ENCODE measurements at places on chromosomes 16 and 17.

- no peak for DNase-seq
These were observed 24.4 kb downstream of the YPEL2 start for GRCh38 chr17:59355702-59356325.

DNA sequence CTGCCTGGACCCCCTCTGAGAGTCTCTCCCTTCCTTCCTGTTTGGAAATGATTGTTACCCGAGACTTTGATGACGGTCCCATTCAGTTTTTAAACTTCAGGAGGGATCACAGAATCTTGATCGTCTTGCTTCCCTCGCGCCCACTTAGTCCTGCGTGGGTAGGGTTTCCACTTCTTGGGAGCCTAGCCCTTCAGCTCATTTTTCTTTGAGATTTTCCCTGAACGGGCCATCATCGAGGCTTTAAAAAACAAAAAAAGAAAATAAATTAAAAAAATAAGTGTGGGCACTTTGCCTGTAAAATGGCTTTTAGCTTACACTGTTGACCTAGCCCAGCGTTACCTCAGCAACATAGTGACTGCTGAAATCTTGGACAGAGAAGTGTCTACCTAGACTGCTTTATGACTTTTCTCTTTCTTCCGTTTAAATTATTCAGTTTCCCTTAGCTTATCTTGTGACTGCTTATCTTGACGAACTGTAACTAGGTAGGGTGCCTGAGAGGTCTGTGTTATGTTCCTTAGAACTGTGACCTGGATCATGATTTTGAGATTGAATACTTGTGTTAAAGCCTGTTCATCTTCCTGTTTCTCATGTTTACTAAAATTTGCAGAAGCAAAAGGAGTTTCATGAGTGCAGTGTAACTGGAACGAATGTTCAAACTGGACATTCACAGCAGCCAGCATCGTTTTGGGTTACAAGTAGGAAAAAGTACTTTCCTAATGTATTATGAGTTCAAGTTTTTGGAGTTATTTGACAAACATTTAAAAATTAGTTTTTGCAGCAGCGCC is 874 bp downstream of the WWP2 start:
- peak; percentile 7 for DNase-seq

- no peak for DNase-seq
These were observed 22.2 kb downstream of the DNAH2 start for GRCh38 chr17:7739746-7740145.

DNA sequence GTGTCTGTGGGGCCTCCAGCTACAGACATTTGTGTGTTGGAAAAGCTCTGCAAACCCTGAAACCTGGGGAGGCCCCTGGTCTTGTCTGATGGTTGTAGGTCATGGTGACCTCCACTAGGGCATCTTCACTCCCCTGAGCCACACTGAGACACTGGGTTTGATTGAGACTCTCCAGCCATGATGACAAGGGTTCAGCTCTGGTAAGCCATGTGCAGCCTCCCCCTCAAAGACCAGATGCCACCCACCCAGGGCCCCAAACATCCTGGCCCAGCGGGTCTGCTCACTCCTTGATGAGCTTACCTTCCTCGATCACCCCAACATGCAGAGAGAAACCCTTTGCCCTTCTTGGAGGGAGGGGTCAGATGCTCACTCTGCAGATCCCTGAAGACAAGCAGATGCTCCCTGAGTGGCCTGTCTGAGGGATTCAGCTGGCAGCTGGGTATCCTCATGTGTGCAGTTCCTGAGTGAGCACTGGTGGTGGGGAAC is 101.6 kb downstream of the METRNL start:
- DNase-seq: no peak

GRCh38 chr17:789160-789840 is 7.1 kb downstream of the MRM3 start:
- DNase-seq: no peak

GRCh38 chr16:64362193-64362592 is 759.7 kb downstream of the CDH11 start:
- no peak for DNase-seq

DNA sequence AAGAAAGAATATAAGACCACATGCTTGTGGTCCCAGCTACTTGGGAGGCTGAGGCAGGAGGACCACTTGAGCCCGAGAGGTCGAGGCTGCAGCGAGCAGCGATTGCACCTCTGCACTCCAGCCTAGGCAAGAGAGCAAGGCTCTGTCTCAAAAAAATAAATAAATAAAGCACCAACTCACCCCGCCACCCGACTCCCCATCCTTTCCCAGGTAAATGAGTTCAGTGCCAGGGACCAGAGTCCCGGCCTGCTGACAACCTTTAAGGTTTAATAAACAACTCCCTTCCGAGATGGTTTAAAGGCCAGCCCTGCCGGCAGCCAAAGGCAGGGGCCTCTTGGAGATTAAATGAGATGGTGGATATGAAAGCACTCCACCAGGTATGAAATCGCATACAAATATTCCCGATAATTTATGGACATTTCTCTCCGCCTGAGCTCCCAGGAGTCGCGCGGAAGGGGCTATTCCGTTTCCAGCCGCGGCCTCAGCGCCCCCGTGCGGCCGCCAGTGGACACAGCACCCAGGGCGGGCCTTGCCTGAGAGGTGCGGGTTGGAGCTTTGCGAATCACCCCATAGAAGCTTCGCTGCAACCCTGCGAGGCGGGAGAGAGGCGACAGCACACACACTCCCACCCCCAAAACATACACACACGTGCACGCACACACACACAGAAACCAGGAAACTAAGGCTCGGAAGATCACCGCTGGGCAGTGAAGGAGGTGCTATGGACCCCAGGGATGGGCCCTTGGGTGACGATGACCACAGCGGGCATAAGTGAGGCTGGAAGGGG is 4.0 kb upstream of the RPL38 start:
- DNase-seq: no peak

DNA sequence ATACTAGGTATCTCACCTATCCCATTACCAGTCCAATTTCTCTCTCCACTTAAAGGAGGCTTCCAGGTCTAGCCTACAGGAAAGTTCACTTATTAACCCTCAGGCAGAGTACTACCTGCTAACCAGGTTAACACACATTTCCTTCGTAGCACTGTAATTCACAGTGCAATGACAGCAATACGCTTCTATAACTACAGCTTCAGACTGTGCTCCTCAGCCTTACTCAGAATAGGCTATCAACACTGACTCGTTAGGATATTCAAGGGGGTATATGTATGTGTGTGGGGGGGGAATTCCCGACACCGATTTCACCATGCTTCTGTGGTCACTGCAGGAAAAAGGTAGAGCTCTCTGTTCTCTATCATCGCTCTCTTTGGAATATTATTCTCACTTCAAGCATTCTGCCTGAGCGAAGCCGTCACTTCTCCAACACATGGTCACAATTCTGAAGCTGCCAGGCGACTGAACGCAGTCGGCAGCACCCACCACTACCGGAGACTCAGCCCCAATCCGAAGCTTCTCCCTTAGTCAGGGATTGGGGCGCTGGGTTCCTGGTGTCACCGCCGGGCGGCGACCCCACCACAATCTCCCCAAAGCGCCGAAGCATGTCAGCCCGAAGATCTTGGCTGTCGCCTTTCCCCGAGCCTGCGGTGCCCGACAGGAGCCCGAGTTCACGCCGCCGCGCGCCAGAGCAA is 618 bp downstream of the GGA3 start:
- no peak for DNase-seq

- DNase-seq: peak; percentile 58
These were observed 28.7 kb upstream of the MILR1 start for GRCh38 chr17:64420143-64420670.

DNA sequence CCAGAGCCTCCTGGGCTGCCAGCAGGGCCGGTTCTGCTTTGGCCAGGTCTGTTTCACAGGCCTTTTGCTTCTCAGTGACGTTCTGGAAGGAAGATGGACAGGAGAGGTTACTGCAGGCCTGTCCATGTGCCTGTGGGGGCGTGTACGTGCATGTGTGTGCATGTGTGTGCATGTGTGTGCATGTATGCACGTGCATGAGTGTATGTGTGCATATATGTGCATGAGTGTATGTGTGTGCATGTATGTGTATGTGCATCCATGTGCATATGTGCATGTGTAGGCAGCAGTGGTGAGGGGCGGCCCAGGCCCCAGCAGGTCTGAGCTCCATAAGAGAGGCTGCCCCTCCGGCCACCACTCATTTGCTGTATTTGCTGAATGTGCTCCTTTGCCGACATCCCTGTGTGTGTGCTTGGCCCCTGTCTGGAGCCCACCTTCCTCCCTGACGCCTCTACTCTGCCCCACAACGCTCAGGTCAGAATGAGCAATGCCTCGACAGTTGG is 81.8 kb downstream of the PGS1 start:
- DNase-seq: no peak

DNA sequence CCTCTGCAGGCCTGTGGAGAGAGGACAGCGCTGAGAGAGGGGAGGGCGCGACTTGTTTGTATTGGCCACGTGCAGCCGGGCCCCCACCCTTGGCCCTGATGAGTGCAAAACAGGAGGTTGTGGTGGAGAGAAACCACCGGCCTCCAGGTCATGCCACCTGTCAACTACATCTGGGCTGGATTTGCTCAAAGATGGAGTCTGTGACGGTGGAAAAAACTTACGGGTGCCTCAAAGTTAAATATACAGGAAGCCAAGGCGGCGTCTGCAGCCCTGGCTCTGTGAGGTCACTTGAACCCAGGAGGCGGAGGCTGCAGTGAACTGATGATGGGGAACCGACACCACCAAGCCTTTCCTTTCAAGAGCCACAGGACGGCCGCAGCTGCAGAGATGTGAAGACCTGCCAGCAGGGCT is 15.7 kb downstream of the C16orf74 start:
- no peak for DNase-seq
